ENCODE measurements at places on chromosomes 7 and 10.

- no peak for DNase-seq
Observed at GRCh38 chr7:36749282-36749960, 25.1 kb upstream of the AOAH start.

DNA sequence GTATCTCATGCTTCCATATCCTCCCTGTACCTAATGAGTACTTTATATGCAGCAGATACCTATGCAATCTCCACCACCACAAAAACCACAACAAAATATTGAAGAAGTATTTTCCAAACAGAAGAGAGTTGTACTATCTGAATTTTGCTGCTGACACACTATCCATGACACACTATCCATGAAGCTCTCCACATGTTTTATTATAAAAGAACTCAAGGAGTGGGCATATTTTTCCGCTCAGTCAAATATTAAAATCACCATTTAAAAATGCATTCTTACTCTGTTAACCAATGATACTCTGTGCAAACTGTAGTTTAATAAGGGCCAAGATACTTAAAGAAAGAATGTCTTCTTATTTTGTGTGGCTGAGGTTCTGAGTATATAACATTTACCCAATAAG, 2.8 kb downstream of the BET1 start:
- no peak for DNase-seq

DNA sequence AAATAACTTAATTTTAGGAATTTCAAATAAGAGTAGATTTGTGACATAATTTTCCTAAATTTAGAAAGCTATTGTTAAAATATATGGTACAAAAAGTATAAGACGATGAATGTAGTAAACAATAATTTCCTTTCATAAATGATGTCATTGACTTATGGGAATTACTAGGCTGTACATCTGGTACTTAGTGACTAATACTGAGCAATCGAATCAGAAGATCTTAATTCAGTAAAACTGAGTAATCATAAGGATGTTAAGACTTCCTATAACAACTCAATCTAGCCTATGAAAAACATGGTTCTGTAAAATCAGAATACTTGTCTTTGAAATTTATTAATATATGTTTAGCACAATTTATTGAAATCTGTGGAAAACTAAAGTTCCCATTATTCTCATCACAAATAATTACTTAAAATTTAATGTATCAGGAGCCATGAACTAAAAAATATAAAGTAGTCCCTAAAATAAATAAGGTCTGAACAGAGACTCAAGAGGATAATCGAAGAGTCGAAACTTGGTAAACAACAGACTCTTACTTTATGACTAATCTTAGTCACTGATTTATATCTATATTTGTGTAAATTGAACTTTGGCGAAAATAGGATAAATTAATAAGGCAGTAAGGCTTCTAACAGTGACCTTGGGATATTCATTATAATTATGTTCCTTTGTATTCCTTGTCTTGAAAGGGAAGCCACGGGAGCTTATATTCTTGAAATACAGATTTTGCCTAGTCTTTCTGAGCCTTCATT, 142.1 kb downstream of the HGF start:
- no peak for DNase-seq

- no peak for DNase-seq
Observed at GRCh38 chr7:157271991-157272324, 64.8 kb upstream of the DNAJB6 start.

- DNase-seq: no peak
Observed at GRCh38 chr10:121378251-121378801, 219.9 kb downstream of the FGFR2 start.

- no peak for DNase-seq
Observed at GRCh38 chr10:17196045-17196444, 5.4 kb downstream of the TRDMT1 start.

- no peak for DNase-seq
Observed at GRCh38 chr7:8818406-8818805, 385.0 kb downstream of the NXPH1 start.

DNA sequence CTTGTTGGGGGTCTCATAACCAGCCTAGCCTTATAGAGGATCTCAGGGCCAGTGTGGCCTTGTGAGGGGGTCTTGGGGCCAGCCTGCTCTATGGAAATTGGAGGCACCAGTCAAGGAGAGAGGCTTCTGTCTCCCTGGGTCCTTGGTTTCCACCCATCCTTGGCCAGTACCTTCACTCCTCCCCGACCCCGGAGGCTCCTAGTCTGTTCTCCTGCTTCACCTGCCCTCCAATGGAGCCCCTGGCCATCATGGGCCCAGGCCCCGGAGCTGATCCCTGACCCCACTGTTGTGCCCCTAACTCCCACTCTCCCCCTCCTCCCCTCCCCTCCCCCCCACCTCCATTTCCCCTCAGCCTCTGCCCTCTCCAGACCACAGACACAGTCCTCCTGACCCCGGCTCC, 29.7 kb downstream of the RASGEF1A start:
- no peak for DNase-seq

- no peak for DNase-seq
Observed at GRCh38 chr7:52482076-52482475, 553.4 kb upstream of the POM121L12 start.

GRCh38 chr10:5814110-5815107, 1.2 kb upstream of the GDI2 start:
- no peak for DNase-seq

DNA sequence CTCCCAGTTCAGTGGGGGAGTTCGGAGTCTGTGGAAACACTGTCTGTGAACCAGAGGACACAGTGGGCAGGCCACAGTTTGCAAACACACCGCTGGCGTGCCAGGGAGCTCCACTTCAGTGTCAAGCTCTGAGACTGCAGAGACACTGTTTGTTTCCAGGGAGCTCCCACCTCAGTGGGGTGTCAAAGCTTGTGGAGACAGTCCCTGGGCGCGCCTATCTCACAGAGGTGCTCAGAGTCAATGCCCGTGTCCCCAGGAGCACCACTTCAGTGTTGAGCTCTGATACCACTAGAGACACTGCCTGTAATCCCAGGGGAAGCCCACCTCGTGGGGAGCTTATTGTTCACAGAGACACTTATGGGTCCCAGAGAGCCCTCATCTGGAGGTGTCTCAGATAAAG, 4.3 kb downstream of the MYO1G start:
- DNase-seq: no peak

- no peak for DNase-seq
Observed at GRCh38 chr7:51150193-51150592, 166.4 kb downstream of the COBL start.

GRCh38 chr10:92244796-92245195, 46.1 kb downstream of the CPEB3 start:
- no peak for DNase-seq

GRCh38 chr10:24435374-24435773, 226.4 kb downstream of the KIAA1217 start:
- DNase-seq: no peak

GRCh38 chr7:490461-491291, 29.0 kb downstream of the PDGFA start:
- DNase-seq: no peak

GRCh38 chr7:94449151-94449725, 54.5 kb downstream of the COL1A2 start:
- DNase-seq: no peak
